ENCODE measurements at places on chromosomes 3 and 15. TPM values are rescaled to one million over a fixed set of nuclear protein-coding genes. Genes with fewer than 3 reads are reported as not detected.

TEX9 gene
- total RNA-seq, result 19.6 TPM

RETNLB gene
- not detected for total RNA-seq

IMPG2 gene
- not detected for total RNA-seq

ZNF80 gene
- total RNA-seq, result not detected

GRCh38 chr15:77576538-77576937 lies 56.2 kb downstream of the LINGO1 start:
- no peak for DNase-seq

DNA sequence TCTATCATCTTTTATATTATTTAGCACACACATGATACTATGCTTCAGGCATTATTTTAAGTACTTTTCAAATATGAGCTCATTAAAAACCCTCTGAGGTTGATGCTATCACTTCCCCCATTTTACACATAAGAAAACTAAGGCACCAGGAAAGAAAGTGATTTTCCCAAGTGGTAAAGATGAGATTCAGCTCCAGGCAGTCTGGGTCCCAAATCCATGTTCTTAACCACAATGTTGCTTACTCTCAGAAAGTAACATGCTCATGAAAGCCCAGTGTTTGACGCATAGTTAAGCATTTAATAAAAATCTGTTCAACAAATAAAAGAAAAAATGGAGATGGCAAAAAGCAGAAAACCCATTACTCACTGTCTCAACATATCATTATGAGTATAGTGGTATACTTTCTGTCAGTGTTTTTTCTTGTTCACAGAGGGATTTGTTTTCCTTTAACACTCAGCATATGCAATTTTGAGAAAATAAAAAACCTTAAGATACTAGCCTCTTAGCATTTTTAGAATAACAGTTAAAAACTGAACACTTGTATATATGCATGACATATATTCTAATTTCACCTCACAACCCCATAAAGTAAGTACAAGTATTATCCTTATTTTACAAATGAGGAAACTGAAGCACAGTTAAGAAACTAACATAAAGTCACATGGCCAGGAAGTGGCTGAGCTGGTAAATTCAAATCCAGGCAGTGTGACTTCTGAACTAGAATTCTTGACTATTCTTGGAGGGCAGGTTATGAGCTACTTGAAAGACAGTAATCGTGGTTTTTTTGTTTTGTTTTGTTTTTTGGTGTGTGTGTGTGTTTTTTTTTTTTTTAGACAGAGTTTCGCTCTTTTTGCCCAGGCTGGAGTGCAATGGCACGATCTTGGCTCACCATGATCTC lies 10.4 kb downstream of the PEAK1 start:
- DNase-seq, result no peak

DNA sequence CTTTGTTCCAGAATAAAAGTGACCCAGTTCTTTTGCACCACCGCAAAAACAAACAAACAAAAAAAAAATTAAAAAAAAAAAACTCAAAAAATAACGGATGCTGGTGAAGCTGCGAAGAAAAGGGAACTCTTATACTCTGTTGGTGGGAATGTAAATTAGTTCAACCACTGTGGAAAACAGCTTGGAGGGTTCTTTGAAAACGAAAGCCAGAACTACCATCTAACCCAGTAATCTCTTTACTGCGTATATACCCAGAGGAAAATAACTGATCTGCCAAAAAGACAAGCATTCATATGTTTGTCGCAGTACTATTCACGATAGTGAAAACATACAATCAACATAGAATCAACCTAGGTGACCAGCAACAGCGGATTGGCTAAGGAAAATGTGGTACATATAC lies 298.9 kb upstream of the CBLB start:
- DNase-seq, result no peak

- no peak for DNase-seq
Measured at GRCh38 chr15:31271224-31271635, 55.4 kb upstream of the KLF13 start.

DNA sequence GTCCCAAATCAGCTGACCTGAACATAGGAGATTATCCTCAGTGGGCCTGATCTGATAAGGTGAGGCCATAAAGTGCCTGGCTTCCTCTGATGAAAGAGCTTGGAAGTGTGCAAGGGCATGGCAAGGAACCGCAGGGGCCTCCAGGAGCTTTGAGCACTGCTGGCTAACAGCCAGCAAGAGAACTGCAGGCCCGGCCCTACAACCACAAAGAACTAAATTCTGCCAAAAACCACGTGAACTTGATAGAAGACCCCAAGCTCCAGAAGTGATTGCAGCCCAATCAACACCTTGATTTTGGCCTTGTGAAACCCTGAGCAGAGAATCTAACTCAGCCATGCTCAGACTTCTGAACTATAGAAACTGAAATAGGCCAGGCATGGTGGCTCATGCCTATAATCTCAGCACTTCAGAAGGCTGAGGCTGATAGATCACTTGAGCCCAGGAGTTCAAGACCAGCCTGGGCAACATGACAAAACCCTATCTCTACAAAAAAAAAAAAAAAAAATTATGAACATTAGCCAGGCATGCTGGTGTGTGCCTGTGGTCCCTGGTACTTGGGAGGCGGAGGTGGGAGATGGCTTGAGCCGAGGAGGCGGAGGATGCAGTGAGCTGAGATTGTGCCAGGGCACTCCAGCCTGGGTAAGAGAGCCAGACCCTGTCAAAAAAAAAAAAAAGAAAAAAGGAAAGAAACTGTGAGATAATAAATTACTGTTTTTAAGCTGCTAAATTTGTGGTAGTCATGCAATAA lies 7.7 kb upstream of the DIS3L start:
- DNase-seq, result no peak

Data from GM23338 (cell line).